ENCODE measurements at places on chromosomes 16 and 17. TPM values are rescaled to one million over a fixed set of nuclear protein-coding genes. Genes with fewer than 3 reads are reported as not detected.

The KIF2B gene
- total RNA-seq, result not detected

DNA sequence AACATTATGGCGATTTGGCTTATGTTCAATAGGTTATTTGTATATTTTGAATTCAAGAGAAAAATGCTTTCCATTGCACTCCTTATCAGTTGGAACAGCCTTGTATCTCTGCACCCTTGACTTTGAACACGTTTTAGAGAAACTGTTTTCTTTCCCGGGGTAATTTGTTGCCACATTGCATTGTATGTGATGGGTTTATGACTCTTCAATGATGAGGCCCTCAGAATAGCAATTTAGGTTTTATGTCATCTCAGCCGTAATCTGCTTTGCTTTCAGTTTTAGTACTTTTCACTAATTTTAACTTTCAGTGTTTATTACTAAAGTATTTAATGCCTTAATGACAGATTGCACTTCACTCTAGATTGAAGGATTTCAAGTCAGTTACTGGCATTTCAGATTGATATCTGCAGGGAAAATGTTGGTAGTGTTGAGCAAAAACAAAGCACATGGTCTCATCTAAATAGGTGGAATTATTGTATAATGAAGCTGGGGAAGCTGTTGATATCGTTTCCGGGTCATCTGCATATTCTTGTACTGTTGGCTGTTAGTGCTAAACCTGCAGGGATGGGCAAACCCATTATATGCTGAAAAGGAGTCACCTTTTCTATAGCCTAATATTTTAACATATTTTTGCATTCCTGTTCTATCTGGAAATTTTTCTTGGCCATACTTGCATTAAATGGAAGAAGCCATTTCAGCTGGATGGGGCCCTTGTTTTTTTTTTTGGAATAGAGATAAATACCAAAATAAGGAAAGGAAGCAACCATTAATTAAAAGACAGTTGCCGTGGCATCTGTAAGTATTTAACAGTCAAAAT lies 2.0 kb downstream of the LUC7L3 start:
- no peak for DNase-seq

DNA sequence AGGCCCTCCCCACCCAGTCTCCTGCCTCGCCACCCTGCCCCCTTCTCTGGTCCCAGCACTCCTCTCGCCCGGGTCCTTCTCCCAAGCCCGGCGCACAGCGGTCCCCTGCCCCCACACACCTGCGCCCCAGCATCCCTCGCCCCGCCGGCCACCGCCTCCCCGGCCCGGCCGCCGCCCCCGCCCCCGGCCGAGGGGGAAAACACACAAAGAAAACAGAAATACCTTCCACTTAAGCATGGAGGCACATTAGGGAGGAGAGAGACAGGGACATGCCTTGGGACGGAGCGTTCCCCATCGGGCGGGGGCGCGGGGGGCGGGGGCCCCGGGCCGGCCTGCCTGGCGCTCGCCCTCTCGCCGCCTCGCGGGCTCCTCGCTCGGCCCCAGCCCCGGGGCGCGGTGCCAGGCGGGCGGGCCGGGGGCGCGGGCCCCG lies 326 bp downstream of the SRCIN1 start:
- no peak for DNase-seq

DNA sequence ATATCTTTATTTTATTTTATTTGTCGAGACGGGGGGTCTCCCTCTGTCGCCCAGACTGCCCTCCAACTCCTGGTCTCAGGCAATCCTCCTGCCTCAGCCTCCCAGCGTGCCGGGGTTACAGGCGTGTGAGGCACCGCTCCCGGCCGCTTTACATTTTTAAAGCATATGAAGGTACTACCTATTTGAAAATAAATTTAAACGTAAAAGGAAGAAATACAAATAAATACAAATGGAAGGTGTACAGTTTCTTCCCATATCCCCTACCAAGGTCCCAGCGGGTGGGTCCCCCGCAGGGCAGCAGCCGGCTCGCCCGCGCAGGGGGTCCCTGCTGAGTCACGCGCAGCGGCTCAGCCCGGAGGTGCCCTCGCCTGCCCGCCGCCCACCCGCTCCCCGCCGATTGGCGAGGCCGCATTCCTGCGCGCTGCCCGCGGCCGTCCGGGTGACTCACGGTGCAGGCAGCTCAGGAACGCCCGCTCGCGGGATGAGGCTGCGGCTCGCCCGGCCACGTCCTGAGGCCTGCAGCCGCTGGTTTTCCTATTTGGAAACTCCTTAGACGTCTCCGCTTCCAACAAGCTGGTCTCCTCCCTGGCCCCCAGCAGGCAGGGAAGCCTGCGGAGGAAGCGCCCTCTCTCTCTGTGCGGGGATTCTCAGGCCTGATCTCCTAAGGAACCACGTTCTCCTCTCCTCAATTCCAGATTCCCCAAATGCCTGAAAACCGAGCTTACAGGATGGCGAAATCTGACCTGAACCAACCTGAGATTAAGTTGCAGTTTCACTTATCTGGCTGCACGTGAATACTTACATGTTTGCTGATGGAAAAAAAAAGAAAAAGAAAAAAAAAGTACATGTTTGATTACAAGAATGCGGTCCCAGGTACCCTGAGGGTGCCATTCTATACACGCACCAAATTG lies 54.8 kb upstream of the MAP3K14 start:
- DNase-seq, result peak; percentile 72

The FOXL1 gene
- 11.6 TPM for total RNA-seq

DNA sequence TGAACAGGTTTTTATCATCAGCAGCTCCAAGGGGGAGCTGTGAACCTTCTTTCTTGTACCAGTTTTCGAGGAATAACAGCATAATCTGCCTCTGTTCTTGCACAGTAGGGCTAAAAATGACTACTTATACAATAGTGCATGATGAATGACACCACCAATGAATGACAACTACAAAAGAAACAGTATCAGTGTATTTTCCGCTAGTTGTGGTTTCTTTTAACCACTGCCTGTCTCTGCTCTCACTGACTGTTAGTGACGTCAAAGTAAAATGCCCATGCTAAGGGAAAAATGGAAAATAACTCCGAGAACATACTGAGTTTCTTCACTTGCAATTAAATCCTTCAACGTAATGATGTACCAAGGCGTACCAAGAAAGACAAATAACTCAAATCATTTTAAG lies 294.9 kb downstream of the MAP2K6 start:
- DNase-seq, result no peak
